ENCODE measurements at places on chromosomes 7 and 10.

DNA sequence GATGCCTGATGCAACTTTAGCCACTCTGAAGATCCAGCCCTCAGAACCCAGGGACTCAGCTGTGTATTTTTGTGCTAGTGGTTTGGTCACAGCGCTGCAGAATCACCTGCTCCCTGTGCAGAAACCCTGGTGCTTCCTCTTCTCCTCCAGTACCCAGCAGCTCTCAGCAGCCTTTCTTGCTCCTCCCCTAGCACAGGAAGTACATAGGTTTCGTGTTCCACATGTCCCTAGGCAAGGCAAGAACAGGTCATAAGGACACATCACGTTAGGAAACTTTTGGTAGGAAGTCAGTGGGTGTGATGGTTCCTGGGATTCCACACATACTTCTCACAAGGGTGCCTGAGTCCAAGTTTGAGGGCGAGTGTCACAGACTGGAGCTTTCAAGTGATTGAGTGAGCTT, 167.9 kb upstream of the PRSS1 start:
- DNase-seq, result no peak

GRCh38 chr7:99843808-99844207, 16.0 kb downstream of the CYP3A43 start:
- no peak for DNase-seq

GRCh38 chr10:8279598-8279997, 225.1 kb downstream of the GATA3 start:
- DNase-seq, result no peak

DNA sequence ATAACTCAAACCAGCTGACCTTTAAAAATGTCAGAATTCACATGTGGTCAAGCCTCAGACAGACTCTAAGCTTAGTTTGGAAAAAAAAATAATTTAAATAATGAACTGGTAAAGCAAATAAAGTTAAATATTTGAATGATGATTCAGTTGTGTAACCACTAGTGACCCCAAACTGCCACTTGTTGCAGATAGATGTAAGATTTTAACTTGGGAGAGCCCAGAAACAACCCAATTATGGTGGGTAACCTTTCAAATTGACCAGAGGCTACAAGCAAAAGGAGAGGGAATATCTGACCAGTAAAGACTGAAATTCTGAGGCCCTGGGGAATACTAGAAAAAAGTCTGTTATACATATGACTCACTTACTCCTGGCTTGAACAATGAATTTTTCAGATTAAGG, 268.1 kb downstream of the HPSE2 start:
- no peak for DNase-seq

Data from NCI-H526 (cell line).